ENCODE measurements at places on chromosomes 2 and 18. TPM values are rescaled to one million over a fixed set of nuclear protein-coding genes. Genes with fewer than 3 reads are reported as not detected.

DNA sequence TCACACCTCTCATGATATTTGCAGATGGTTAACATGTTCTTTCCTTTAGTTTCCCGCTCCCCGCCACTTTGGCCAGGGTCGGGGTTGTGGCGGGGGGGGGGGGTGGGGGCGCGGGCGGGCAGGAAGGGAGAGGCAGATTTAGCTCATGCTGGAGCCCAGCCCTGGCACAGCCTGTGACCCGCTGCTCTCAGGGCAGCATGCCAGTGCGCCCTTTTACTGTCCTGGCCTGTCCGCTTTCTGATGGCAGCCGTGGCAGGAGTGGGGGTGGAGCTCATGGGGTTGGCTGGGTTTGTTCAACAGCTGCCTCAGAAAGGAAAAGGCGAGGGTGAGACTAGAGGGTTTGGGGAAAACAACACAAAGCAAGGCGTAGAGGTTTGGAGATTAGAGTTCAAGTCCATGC is 56.1 kb downstream of the TNP1 start:
- no peaks in the 10 kb centered on the region for H3K27me3 ChIP-seq
- H3K27ac ChIP-seq: no peak overlapping the region
- no peak for DNase-seq
- H3K4me3 ChIP-seq: no peak overlapping the region
- H3K4me1 ChIP-seq: peaks cover 36% of the 10 kb centered on the region

DNA sequence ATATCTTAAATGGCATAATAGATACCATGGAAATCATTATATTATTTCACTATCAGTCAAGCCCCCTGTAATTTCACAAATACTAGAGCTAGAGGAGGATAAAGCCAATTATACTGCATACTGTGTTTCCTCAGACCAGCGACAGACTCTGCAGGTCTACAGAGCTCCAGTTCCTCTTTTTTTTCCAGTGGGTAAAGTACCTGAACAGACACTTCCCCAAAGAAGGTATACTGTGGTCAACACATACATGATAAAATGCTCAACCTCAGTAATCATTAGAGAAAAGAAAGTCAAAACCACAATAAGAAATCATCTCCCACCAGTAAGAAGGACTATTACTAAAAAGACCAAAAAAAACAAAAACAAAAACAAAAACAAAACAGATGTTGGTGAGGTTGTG is 44.6 kb downstream of the SCN7A start:
- H3K36me3 ChIP-seq: no peaks in the 10 kb centered on the region
- DNase-seq: no peak
- no peak overlapping the region for H3K4me3 ChIP-seq
- no peaks in the 10 kb centered on the region for H3K27me3 ChIP-seq
- H3K27ac ChIP-seq: no peak overlapping the region

GRCh38 chr18:43310239-43310638 is 32.9 kb upstream of the SYT4 start:
- H3K4me1 ChIP-seq: no peaks in the 10 kb centered on the region
- no peak overlapping the region for H3K4me3 ChIP-seq
- H3K27me3 ChIP-seq: no peaks in the 10 kb centered on the region
- no peak for DNase-seq
- no peaks in the 10 kb centered on the region for H3K36me3 ChIP-seq

DNA sequence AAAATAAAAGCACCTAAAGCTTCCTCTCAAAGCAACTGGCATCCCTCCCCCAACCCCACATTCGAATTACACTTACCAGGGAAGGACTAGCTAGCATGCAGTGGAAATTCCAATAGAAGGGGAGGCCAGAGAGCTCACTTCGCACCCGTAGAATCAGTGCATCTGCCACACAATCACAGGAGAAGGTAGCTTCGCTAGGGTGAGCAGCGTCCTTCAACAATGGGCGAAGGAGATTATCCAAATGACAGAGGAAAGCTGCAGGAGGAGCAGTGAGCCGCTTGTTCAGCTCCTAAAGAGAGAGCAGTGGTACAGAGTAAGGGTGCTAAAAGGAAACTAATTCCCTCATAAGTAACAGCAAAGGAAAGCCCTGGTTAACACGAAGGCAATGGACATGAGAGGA is 3.2 kb downstream of the NHEJ1 start:
- H3K4me3 ChIP-seq: no peak overlapping the region
- H3K27me3 ChIP-seq: no peaks in the 10 kb centered on the region
- peaks cover 31% of the 10 kb centered on the region for H3K36me3 ChIP-seq
- no peak for DNase-seq
- peaks cover 14% of the 10 kb centered on the region for H3K4me1 ChIP-seq

TLX2 gene
- total RNA-seq: 0.99 TPM

DNA sequence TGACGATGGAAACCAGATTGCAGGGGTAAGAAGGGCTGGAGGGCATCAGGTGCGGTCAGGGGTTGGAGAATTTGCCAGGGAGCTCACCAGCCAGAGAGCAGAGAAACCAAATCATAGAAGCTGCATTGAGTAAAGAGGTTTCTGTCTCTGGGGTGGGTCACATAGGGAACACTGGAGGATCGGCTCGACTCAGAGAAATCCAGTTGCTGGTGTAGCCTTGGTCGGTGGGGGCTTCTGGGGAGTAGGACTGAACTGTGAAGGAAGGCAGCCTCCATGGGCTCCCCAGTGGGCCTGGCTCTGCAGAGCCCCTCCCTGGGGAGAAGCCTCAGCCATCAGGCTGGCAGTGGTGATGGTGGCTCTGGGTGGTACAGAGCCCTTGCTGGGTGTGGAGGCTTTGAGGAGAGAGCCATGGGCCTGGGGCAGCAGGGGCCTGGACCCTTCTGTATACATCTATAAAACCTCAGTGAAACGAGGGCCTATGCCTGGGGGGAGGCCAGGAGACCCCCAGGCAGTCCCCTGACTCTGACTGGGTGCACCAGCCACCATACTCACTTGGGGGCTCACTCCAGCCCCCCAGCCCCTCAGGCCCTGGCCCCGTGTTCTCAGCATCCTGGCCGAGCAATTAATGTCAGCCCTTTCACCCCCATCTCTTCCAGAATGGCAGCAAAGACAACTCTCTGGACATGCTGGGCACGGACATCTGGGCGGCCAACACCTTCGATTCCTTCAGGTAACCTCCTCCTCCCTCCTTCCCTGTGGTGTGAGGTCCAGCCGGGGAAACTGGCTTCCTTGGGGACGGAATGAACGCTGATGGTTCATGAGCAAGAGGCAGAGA is 124.5 kb downstream of the CTIF start:
- peaks cover 30% of the 10 kb centered on the region for H3K36me3 ChIP-seq
- no peak for DNase-seq
- peaks cover 14% of the 10 kb centered on the region for H3K4me1 ChIP-seq
- no peaks in the 10 kb centered on the region for H3K27me3 ChIP-seq

- H3K27me3 ChIP-seq: no peaks in the 10 kb centered on the region
- H3K4me3 ChIP-seq: no peak overlapping the region
- H3K4me1 ChIP-seq: peaks cover 40% of the 10 kb centered on the region
- no peak overlapping the region for H3K27ac ChIP-seq
- H3K36me3 ChIP-seq: no peaks in the 10 kb centered on the region
Measured at GRCh38 chr2:48415836-48416515, 114.0 kb upstream of the STON1 start.

HRH4 gene
- not detected for total RNA-seq

DNA sequence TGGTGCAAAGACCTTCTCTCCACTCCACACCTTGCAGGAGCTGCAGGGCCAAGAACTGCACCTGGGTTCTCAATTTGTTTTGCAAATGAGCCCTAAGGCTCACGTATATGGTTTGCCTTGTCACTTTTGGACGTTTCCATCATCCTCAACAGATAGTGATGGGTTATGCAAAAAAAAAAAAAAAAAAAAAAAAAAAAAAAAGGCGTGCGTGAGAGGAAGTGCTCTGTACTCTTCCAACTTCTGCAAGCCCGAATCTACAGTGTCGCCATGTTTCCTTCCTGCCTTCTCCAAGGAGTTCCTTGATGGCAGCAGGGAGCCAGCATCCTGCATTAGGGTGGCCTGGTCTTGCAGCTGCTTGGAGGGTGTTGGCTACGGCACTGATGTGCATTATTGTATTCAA is 4.0 kb upstream of the INHBB start:
- no peaks in the 10 kb centered on the region for H3K36me3 ChIP-seq
- H3K4me3 ChIP-seq: no peak overlapping the region
- DNase-seq: no peak

DNA sequence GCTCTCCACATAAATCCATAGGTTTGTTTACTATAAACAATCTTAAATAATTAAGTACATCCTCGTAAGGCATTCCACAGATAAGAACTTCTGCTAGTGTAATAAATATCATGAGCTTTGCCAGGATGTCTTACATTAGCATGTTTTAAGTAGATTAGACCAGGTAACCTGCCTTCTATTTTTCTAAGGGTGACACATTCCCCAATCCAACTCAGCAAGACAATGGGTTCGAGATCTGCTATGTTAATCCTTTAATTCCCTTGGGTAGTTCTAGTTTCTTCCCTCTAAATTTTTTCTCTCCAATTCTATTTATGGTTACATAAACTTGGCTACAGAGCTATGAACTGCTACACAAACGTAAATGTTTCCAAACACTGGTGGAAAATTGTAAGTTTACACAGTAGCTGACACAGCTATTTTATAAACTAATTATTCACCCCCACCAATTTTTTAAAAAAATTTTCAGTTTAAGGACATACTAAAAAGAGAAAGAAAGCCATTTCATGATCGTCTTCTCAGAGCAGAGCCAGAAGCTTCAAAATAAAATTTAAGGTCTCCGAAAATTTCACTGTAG is 386.5 kb upstream of the SLC39A10 start:
- H3K27ac ChIP-seq: no peak overlapping the region
- H3K27me3 ChIP-seq: no peaks in the 10 kb centered on the region
- H3K36me3 ChIP-seq: no peaks in the 10 kb centered on the region

DNA sequence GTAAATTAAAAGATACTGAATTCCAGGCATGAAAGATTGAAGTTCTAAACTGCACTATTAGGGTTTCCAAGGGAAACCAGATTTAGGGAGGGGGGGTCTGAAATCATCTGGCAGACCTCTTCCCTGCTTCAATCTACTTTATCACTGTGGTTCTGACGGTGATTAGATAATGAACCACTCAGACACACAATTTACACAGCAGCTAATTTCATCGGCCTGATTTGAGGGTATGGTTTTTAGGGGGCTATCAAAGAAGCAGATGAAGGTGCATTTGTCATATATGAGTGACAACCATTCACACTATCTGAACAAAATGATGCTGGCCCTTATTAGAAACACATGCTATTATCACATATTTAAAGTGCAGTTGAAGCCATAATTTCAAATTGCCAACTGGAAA is 106.0 kb downstream of the OLA1 start:
- no peaks in the 10 kb centered on the region for H3K27me3 ChIP-seq
- no peak overlapping the region for H3K27ac ChIP-seq
- no peak overlapping the region for H3K4me3 ChIP-seq
- DNase-seq: no peak
- no peaks in the 10 kb centered on the region for H3K4me1 ChIP-seq

DNA sequence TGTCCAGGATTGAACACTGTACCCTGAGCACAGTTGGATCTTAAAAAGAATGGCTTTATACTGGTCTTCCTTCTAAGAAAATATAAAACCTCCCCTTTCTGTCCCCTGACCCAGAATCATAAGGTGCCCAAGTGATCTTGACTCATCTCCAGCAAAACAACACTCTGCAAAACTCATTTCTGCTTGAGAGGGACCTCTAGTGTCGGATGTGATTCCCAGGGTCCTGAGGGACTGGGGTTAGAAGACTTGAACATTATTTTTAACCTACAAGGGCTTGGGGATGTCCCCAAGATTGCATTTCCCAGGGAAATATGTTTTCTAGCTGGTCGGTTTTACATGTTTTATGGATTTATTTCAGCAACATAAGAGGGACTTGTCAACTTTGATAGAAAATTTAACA is 1318.5 kb upstream of the CELF4 start:
- no peak for DNase-seq
- no peak overlapping the region for H3K4me3 ChIP-seq
- H3K36me3 ChIP-seq: no peaks in the 10 kb centered on the region
- no peaks in the 10 kb centered on the region for H3K4me1 ChIP-seq

EIPR1 gene
- 19.0 TPM for total RNA-seq

DNA sequence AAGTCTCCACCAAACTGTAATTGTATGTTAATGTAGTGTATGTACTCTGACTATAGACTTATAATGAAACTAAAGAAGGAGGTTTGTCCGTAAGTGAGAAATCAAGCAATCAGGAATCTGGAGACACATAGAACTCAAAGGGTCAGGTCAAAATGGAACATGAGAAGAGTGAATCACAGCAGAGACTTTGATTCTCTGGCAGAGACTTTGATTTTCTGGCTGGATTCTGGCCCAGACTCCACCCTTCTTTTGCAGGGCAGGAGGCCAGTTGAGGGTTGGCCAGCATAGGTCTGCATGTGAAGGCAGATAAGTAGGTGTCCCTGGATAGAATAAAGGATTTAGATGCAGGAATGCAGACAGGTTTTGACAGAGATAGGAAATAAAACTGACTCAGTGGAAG is 11.0 kb upstream of the NCKAP5 start:
- no peak overlapping the region for H3K27ac ChIP-seq
- H3K4me1 ChIP-seq: peaks cover 10% of the 10 kb centered on the region
- no peaks in the 10 kb centered on the region for H3K27me3 ChIP-seq
- H3K36me3 ChIP-seq: no peaks in the 10 kb centered on the region

SERPINB4 gene
- not detected for total RNA-seq

ERICH2 gene
- not detected for total RNA-seq

GRCh38 chr2:238138331-238139195 is at the start of gene KLHL30:
Gene KLHL30 (plus strand): TSS chr2:238138668. CDS start chr2:238140755, 2,087 bp downstream.
- H3K4me3 ChIP-seq: peak within 1 kb of the TSS; percentile 47
- no peaks in the 10 kb centered on the region for H3K36me3 ChIP-seq
- H3K4me1 ChIP-seq: peaks cover 39% of the 10 kb centered on the region
- no peaks in the 10 kb centered on the region for H3K27me3 ChIP-seq
- no peak within 1 kb of the TSS for H3K27ac ChIP-seq

DNA sequence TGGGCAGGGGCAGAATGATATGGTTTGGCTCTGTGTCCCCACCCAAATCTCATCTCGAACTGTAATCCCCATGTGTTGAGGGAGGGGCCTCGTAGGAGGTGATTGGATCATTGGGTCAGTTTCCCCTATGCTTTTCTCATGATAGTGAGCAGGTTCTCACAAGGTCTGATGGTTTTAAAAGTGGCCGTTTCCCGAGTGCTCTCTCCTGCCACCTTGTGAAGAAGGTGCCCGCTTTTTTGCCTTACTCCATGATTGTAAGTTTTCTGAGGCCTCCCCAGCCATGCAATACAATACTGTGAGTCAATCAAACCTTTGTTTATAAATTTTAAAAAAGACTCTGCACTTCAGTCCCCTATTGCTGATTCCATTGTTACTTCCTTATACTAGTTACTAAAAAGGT is 82.9 kb upstream of the CDKL4 start:
- no peak for DNase-seq
- no peak overlapping the region for H3K4me3 ChIP-seq
- H3K36me3 ChIP-seq: peaks cover 49% of the 10 kb centered on the region
- no peak overlapping the region for H3K27ac ChIP-seq
- H3K27me3 ChIP-seq: no peaks in the 10 kb centered on the region
- no peaks in the 10 kb centered on the region for H3K4me1 ChIP-seq

GRCh38 chr2:205903549-205904129 is 182.3 kb downstream of the INO80D start:
- H3K4me1 ChIP-seq: no peaks in the 10 kb centered on the region
- no peak overlapping the region for H3K4me3 ChIP-seq
- DNase-seq: no peak
- H3K27me3 ChIP-seq: no peaks in the 10 kb centered on the region
- no peak overlapping the region for H3K27ac ChIP-seq
- H3K36me3 ChIP-seq: no peaks in the 10 kb centered on the region

- no peak for DNase-seq
- H3K27me3 ChIP-seq: no peaks in the 10 kb centered on the region
- no peaks in the 10 kb centered on the region for H3K4me1 ChIP-seq
- no peak overlapping the region for H3K4me3 ChIP-seq
Measured at GRCh38 chr2:60507211-60507965, 46.1 kb downstream of the BCL11A start.

- no peak for DNase-seq
- no peaks in the 10 kb centered on the region for H3K36me3 ChIP-seq
- H3K27me3 ChIP-seq: no peaks in the 10 kb centered on the region
- H3K4me3 ChIP-seq: no peak overlapping the region
Measured at GRCh38 chr18:63374540-63374939, 7.5 kb upstream of the KDSR start.

KDM3A gene
- total RNA-seq: 56.9 TPM
